Osteoblast (primary cell): ENCODE measurements at places on chromosomes 1 and 21. TPM values are rescaled to one million over a fixed set of nuclear protein-coding genes. Genes with fewer than 3 reads are reported as not detected.

Gene MOV10
- total RNA-seq, result 35.1 and 38.7 TPM in 2 replicates

Gene OR2L2
- under 0.01 TPM in 2 replicates for total RNA-seq

Gene F13B
- total RNA-seq, result under 0.01 TPM in 1 of 2 replicates, not detected in the other

Gene PCAT6
- total RNA-seq, result 0.29 and 0.72 TPM in 2 replicates

Gene LMX1A
- total RNA-seq, result not detected in 2 replicates

Gene PGLYRP3
- not detected in 2 replicates for total RNA-seq

Gene TIAM1
- 13.6 and 16.3 TPM in 2 replicates for total RNA-seq

Gene KRTAP22-1
- not detected in 2 replicates for total RNA-seq

Gene NBPF4
- total RNA-seq, result under 0.01 TPM in 1 of 2 replicates, not detected in the other

Gene CD52
- not detected in 2 replicates for total RNA-seq

Gene LYPD8
- total RNA-seq, result not detected in 2 replicates

Gene CYP2J2
- not detected in 2 replicates for total RNA-seq

Gene NPPA
- not detected in 2 replicates for total RNA-seq
